ENCODE measurements at places on chromosomes 5 and 9.
A peak's percentile ranks its signal among the peaks of the same experiment; 100 is the strongest.

GRCh38 chr5:157370967-157371366 is 89.0 kb upstream of the NIPAL4 start:
- DNase-seq = peak; percentile 64

- no peak for DNase-seq
These were observed 235.5 kb upstream of the WWC1 start for GRCh38 chr5:168055961-168056360.

GRCh38 chr5:2357309-2357708 is 394.2 kb downstream of the IRX2 start:
- DNase-seq = no peak

- DNase-seq = no peak
These were observed 139.2 kb downstream of the CDK5RAP2 start for GRCh38 chr9:120440791-120441190.

GRCh38 chr9:133135146-133135745 is 14.2 kb upstream of the RALGDS start:
- DNase-seq = peak; percentile 90

DNA sequence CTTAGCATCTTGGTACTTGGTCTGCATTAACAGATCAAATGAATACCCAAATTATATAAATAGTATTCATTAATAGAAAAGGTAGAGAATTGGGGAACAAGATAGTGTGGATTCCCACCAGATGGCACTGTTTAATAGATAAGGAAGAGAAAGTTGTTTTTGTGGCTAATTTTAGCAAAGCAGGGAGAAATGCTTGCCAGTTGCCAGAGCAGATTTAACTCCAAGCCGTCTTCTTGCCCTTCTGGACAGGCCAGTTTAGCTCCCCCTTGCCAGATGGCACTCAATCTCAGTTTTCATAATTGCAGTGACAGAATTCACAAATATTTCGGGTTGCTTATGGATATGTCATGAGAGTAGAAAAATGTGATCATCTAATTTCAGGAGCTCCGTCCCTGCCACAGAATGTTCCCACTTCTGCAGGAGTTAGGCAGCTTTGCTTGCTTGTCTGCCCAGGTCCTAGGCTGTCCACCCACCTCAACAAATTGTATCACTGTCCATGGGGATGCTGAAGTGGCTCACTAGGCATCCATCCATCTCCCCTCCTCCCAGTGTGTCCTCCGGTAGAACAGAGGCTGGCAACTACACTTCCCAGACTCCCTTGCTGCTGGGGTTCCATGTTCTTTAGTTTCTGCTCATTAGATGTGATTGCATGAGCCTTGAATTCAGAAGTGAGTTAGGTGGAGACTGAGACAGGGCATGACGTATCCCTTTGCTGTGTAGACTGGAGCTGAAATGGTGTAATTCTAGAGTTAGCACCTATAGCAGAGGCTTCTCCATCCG is 11.8 kb upstream of the HEXB start:
- no peak for DNase-seq

DNA sequence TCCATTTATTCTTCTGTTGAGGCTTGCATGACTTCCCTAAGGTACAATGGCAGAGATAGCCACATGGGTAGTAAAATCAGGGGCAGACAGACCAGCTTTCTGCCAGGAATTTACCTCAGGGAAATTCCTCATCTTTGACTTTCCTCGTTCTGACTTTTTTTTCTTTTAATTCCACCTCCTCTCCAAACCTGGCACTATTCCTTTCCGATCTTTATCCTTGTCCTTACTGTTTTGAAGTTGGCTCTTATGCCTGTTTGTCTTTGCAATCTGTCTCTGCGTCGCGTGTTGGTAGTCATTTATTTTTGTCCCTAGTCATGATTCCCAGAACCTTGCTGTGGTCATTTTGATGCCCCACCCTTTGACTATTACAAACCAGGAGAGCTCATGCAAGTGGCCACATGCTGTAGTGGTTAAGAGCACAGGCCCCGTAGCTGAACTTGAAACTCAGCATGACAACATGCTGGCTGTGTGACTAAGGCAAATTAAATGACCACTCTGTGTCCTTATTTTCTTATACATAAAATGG is 19.0 kb downstream of the TMC1 start:
- no peak for DNase-seq

- no peak for DNase-seq
These were observed 93.1 kb downstream of the PDE4D start for GRCh38 chr5:59800347-59800893.

DNA sequence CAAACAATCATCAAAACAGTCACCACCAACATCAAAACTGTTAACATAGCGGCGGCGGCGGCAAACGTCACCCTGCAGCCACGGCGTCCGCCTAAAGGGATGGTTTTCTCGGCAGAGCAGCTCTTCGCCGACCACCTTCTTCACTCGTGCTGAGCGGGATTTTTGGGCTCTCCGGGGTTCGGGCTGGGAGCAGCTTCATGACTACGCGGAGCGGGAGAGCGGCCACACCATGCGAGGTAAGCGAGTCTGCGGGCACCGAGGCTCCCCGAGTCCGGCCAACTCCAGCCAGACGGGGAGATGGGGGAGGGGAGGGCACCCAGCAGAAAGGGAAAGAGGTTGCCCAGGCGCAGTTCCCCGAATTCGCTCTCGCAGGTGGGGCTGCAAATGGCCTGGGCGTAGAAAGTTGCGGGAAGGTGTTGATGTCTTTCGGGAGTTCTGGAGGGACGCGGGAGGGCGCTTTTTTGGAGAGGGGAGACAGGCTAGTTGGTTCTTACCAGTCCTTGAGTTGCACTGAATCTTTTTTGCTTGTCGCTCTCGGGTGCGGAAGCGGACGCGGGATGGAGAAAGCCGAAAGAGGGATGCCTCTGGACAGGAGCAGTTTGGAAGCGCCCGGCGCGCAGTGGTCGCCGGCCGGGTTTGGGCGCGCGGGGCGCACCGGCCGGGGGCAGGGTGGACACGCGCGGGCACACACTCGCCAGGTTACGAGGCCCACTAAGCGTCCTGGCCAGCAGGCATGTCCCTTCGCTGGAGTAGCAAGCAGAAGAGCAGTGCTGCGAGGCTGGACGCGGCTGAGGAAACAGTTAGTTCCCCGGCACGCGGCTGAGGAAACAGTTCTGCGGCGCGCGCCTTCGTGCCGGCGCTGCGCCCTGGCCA is 849 bp downstream of the RORB start:
- peak; percentile 44 for DNase-seq

GRCh38 chr5:169527863-169528262 is 55.7 kb upstream of the SPDL1 start:
- DNase-seq = no peak

DNA sequence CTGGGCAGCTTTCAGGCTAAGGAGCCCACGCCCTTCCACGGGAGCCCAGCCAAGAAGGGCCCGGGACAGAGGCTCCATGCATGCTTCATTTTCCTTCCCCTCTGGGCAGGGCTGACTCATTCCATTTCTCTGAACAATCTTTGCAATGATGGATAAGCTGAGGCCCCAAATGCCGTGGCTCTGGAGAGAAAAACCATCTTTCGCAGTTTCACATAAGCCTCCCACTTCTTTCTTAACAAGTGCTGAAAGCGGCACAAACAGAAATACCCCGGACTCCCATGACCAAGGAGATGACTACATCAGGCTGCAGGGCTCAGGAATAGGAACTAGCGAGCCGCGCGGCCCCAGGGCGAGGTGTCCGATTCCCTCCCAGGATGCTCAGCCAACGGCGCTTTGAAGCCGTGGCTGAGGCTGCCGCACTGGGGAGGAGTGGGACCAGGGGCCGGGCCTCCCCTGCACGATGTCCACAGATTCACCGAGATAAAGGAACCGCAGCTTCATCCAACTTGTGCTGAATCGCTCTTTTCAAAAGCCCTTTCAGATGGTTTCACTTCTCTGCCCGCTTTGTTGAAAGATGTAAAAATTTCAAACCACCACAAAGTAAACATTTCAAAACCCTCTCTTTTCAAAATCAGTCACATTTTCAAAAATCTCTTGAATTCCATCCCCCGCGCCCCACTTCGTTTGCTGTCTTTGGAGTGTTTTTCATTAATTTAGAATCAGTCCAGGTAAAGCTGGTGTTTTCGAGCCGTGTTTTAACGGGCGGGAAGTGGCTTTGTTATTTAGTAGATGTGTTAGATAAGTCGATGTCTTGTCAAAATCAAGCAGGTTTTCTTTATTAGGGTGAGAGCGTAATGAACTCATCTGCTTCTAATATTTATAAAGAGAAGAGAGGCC is 96.5 kb upstream of the LMX1B start:
- DNase-seq = peak; percentile 76

DNA sequence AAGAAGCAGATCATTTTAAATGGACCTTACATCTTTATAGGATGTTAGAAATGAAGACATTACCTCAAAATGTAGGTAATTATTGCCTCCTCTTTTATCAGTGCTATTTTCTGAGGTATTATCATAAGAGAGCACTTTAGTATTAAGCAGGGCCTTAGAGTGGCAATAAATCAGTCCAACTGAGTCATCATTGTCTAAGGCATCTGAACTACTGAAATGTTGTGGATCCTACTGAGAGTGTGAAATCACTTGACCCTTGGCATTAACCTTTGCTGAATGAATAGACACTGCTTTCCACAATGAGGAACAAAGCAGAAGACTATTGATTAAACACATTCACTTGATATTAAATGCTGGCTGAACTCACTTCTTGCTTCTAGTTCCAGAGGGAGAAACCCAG is 224.6 kb upstream of the ARRDC3 start:
- DNase-seq = no peak

- DNase-seq = peak; percentile 63
These were observed 910 bp downstream of the TRIM14 start for GRCh38 chr9:98117984-98118639.

- DNase-seq = no peak
These were observed 10.3 kb upstream of the FBXL7 start for GRCh38 chr5:15489571-15490235.

- DNase-seq = peak; percentile 24
These were observed 376.9 kb downstream of the DTWD2 start for GRCh38 chr5:118611332-118611945.

GRCh38 chr9:36398745-36399144 is 1.3 kb downstream of the RNF38 start:
- DNase-seq = no peak

DNA sequence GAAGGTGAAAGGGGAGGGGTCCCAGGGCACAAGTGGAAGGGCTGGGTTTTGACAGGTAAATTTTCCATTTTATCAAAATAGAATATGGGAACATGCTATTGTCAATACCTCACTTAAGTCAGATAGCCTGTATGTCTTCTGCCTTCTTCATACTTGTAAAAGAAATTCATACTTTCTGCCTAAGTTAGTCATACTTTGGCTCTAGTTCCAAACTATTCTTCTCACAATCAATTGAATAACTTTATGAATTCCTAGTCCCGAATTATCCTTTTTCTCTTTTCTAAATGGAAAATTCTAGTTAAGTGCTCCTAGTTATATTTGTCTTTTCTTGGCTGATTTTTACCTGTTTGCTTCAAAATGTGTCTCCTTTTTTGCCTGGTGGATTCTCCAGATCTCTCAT is 271.4 kb downstream of the CSNK1G3 start:
- no peak for DNase-seq

DNA sequence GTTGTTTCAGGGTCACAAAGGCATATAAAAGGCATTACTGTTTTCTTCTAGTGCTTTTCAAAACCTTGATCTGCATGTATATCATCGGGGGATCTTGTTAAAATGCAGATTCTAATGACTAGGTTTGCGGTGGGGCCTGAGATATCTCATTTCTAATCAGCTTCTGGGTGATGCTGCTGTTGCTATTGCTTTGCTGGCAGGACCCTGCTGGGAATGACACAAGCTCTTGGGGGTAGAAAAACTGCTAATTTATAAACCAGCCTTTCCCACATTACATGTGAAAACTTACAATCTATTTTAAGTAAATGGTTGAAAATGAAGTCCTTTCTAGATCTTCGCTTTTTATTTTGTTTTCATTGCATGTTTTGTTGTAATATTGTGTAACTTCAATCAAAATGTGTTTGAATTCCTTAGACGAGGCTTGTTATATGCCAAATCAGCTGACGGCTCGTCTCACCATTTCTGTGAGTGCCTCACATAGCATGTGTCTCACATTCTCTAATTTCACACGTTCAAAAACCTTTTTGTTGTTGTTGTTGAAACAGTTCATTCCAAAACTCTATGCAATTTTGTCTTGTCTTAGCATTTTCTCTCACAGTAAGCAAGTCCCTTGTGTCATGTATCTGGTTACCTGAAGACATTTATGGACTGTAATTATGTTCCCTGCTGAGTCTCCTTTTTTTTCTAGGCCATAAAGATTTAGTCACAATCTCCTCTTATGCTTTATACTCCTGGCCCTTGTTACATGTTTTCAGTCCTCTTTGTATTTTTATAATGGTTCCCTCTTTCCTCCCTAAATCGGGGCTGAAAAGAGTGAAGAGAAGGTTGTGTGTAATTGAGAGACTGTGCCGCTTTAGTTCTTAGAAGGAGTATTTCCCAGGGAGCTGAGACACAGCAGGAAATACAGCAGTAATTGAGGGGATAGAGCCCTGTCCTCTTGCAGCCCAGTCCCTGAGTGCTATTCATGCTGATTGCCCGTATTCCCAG is 521.0 kb upstream of the SEMA6A start:
- DNase-seq = no peak

DNA sequence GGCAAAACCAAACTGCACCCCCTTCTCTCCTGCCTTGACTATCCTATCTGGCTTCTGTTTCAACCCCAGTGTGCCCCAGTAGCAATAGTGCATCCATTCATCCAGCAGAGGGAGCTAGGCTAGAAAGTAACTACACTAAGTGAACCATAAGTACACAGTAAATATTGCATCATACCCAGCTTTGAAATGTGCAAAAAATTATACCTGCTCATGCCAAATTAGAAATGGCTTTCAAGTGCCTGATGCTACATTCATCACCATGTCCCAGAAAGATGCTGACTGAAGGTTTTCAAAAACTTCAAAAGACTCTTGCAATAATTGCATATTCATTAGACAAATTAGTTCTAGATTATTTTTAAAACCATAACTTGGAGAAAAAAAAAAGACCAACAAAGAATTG is 153.5 kb downstream of the PRELID2 start:
- DNase-seq = peak; percentile 41

- DNase-seq = no peak
These were observed 96.5 kb upstream of the CAST start for GRCh38 chr5:96565582-96566265.

GRCh38 chr5:56003679-56004078 is 8.9 kb upstream of the IL6ST start:
- no peak for DNase-seq

GRCh38 chr5:139881143-139881733 is 85.6 kb downstream of the PSD2 start:
- DNase-seq = no peak

- DNase-seq = no peak
These were observed 188.8 kb downstream of the MTRR start for GRCh38 chr5:8057769-8058168.

- DNase-seq = no peak
These were observed 43.1 kb downstream of the HRH2 start for GRCh38 chr5:175700991-175701390.

- peak; percentile 1 for DNase-seq
These were observed 42.2 kb upstream of the CEP72 start for GRCh38 chr5:569868-570361.

GRCh38 chr5:178770621-178771020 is 40.2 kb upstream of the ZNF354A start:
- DNase-seq = no peak

GRCh38 chr5:157294407-157295091 is 28.6 kb downstream of the CYFIP2 start:
- no peak for DNase-seq

Data from stomach (tissue), 19 donors.